ENCODE measurements at places on chromosomes 5 and 9.

GRCh38 chr9:114151426-114151956, 3.8 kb upstream of the COL27A1 start:
- DNase-seq = no peak

GRCh38 chr5:139222346-139222745, 24.2 kb upstream of the SIL1 start:
- no peak for DNase-seq

- DNase-seq = no peak
These were observed 111.3 kb upstream of the ABCA1 start for GRCh38 chr9:105039175-105039799.

- no peak for DNase-seq
These were observed 88.4 kb upstream of the BOD1 start for GRCh38 chr5:173704615-173705511.

GRCh38 chr9:110659891-110660541, 8.6 kb upstream of the MUSK start:
- no peak for DNase-seq

- DNase-seq = no peak
These were observed 80.0 kb downstream of the CAMSAP1 start for GRCh38 chr9:135827301-135827700.

DNA sequence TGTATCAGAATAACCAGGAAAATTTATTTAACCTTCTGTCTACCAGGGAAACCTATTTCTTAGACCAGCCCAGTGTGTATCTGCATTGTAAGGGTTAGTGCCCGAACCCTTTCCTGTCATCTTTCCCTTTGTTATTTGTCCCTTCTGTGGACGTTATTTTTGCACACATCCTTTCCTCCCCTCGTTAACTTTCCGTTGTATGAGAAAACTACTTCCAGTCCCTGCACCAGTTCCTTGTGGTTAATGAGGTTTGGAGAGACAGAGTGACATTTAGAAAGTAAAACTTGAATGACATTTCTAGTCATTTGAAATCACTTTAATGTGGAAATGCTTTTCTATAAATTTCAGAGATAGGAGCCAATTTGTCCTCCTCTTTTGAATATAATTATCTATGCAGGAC, 4.3 kb upstream of the IFNB1 start:
- DNase-seq = no peak

DNA sequence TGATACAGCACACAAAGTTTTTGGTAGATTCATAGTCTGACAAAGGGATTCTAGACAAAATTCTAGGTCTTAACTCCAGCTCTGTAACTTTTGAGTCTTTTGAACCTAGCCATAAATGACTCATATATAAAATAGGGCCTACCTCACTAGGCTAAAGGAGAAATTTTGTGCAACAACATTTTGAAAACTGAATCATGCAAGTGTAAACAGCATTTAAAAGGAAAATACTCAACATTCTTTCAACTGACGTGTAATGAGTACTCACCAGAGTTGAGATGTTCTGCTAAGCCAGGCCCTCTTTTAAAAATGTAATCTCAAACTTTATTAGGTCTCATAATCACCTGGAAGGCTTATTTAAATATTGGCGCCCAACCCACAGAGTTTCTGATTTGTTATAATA, 113.2 kb downstream of the STK32A start:
- no peak for DNase-seq

DNA sequence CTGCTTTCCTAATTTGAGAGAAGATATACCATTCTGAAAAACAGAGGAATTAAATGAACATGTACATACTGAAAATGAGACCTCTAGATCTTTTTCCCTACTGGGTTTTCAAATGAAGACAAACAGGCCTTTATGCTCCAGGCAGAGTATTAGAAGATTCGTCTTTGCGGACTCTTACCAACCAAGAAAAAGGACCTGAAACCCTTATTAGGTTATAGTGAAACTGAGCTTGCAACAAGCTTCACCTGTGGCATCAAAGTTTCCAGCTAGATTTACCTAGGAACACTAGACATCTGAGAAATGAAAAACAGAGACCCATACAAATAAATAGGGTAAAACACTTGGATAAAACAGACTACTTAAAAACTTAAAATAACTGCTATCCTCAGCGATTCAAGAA, 46.3 kb downstream of the SMIM15 start:
- no peak for DNase-seq

DNA sequence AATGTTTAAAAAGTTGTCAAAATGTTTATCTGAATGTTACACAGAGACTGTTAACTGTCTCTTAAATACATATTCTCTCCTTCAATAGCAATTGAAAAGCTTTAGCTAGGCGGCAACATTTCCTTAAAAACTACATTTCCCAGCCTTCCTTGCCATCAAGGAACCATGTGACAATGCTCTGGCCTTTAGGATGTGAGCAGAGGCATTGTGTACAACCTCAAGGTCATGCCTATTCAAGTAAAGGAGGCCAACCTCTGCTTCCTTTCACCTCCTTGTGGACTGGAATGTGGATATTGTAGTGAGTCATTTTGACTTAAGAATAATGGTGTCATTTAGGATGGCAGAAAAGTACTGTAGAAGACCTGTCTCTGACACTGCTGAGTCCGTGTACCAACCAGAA, 23.7 kb upstream of the MROH2B start:
- DNase-seq = no peak

DNA sequence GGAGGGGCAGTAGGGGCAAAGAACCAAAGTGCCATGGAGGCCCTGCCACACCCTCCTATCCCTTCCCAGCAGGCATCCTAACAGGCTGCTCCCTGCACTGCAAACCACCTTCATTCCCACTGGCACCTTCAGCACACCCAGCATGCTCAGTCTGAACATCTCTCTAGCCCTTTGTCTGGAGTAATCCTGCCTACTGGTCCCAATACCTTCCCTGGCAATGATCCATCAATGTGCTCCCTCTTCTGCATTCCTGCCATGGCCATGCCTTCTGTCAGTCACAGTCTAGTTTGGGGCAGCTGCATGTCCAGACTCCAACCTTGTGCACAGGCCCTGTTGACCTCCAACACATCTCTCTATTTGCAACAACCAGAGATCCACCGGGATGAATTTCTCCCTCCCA, 4.9 kb downstream of the MACROH2A1 start:
- DNase-seq = no peak

GRCh38 chr5:9658706-9659105, 28.6 kb upstream of the TAS2R1 start:
- no peak for DNase-seq

DNA sequence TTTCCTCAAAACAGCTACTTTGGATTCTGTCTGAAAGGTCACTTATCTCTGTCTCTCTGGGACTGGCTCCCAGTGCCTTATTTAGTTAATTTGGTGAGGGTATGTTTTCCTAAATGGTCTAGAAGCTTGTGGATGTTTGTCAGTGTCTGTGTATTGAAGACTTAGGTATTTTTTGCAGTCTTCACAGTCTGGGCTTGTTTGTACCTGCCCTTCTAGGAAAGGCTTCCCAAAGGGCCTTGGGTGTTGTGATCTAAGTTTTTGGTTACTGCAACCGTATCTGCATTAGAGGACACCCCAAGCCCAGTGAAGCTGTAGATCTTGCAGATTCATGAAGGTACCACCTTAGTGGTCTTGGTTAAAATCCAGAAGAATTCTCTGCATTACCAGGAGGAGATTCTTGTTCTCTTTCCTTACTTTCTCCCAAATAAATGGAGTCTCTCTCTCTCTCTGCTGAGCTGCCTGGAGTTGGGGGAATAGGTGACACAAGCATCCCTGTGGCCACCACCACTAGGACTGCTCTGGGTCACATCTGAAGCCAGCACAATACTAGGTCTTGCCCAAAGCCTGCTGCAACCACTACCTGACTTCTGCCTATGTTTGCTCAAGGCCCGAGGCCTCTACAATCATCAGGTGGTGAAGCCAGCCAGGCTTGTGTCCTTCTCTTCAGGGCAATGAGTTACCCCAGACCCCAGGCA, 17.8 kb upstream of the CCNB1 start:
- DNase-seq = no peak

DNA sequence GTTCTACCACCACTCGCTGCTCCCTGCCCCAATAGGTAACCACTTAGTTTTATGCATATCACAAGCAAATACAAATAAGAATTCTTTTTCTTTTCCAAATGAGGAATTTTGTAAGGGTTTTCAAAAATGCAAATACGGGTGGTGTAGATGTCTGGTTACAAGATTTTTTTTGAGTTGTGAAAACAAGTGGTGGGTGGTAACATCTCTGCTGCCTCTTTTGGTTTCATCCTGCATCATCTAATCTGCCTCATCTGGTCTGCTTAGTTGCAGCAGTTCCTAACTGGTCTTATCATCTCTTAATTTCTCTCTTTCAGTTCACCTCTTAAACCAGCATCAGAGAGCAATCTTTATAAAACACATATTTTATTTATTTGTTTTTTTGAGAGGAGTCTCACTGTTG, 5.3 kb downstream of the NFX1 start:
- no peak for DNase-seq

- no peak for DNase-seq
These were observed 99.7 kb downstream of the SERINC5 start for GRCh38 chr5:80156156-80156555.

GRCh38 chr9:99750526-99750925, 71.2 kb upstream of the NR4A3 start:
- DNase-seq = no peak

DNA sequence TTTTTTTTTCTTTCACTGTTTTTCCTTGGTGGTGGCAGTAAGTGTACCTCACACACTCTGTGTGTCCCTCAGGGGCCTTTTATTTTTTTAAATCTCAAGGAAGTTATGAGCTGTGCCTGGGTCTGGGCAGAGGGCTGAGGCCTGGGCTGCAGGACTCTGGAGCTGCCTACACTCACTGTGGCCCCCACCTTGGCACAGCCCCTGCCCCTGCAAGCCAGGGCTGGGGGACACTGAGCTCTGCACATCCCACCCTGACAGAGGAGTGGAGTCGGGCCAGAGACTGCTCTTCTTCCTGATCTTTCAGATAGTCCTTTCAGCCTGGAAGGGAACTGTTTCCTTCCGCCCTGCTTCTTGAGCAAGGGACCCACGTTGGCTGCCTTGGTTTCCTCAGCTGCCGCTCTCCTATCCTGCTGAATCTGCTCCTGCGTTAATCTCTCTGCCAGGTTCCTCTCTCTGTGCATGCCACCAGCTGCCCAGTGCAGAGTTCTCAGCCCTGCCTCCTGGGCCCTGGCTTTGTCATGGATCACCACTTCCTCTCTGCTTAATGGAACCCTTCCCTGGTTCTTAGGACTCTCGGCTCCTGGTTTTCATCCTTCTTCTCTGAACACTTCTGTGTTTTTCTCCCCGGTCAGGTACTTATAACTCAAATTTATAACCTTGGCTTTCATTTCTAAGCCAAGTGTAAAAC, 502.3 kb downstream of the DIRAS2 start:
- DNase-seq = no peak

DNA sequence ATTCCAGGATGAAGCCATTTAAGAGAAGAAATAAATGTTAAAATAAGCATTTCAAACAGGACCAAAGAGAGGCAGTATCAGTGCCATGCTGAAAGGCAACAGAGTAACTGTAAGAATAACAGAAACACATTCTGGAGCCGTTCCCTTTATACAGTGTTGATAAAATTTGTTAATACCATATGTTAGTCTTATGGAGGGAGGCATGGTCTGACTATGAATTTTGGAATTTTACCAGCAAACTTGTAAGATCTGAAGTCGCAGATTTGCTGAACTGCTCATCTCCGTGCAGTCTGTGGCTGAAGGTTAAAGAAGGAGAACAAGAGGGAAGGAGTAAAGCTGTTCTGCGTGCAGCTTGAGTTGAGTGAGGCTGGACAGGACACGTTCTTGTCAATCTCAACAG, 508.4 kb downstream of the NFIB start:
- DNase-seq = no peak

DNA sequence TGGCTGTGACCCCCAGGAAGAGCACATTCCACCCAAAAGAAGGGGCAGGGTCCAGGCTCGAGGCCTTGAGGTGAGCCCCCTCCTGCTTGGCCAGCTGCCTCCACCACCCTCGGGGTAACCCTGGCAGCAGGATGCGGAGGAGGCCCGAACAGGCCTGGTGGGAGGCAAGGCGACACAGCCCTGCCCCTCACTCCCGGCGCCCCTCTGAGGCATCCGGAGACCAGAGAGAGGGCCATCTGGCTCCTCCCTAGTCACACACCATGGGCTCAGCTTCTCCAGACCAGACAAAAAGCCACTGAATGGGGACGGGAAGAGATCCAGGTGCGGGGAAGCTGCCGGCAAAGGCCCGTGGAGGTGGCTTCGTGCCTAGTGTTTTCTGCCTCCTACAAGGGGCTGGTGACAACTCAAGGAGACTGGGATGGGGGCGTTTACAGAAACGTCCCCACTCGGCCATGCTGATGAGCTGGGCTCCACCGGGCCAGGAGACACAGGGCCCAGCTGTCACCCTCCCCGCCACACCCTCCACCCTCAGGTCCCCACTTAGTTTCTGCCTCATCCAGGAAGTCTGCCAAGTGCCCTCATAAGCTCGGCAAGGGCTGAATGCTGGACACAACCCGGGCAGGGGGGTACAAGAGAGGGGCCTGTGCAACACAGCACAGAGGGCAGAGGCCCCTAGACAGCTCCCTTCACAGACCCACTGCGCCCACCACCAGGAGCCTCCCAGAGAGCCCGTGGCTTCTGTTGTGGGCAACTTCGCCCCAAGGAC, 41.9 kb downstream of the NACC2 start:
- DNase-seq = no peak

- DNase-seq = no peak
These were observed 3.6 kb upstream of the IL4 start for GRCh38 chr5:132669966-132670882.

GRCh38 chr5:150137168-150137957, 18.3 kb downstream of the PDGFRB start:
- no peak for DNase-seq

- DNase-seq = no peak
These were observed 25.1 kb downstream of the FGF18 start for GRCh38 chr5:171444582-171444981.

- DNase-seq = no peak
These were observed 30.6 kb downstream of the ANKRD55 start for GRCh38 chr5:56202483-56202882.

- DNase-seq = no peak
These were observed 149.9 kb downstream of the FAM114A2 start for GRCh38 chr5:153888781-153889180.

DNA sequence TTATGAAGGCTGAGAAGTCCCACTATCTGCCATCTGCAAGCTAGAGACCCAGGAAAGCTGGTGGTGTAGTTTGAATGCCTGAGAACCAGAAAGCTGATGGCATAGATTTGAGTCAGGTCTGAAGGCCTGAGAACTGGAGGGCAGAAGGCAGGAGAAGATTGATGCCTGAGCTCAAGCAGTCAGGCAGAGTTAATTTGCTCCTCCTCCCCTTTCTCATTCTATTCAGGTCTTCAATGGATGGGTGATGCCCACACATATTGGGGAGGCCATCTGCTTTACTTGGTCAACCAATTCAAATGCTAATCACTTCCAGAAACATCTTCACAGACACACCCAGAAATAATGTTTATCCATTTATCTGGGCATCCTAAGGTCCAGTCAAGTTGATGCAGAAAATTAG, 87.6 kb upstream of the CPLX2 start:
- no peak for DNase-seq

- no peak for DNase-seq
These were observed 1.6 kb downstream of the FIBCD1 start for GRCh38 chr9:130937146-130938076.

GRCh38 chr9:107971241-107971640, 481.7 kb upstream of the KLF4 start:
- no peak for DNase-seq

- no peak for DNase-seq
These were observed 232.6 kb downstream of the PRDM9 start for GRCh38 chr5:23740029-23740428.

- DNase-seq = no peak
These were observed 16.2 kb upstream of the TNIP1 start for GRCh38 chr5:151097061-151097460.

All from stimulated activated CD4-positive, alpha-beta T cell treated with anti-CD3 and anti-CD28 coated beads, Interleukin-1b, Interleukin-23, amount 100 ng/mL, for 1 hour (primary cell).